GM23338 (cell line): ENCODE measurements at places on chromosomes 11 and 22.

DNA sequence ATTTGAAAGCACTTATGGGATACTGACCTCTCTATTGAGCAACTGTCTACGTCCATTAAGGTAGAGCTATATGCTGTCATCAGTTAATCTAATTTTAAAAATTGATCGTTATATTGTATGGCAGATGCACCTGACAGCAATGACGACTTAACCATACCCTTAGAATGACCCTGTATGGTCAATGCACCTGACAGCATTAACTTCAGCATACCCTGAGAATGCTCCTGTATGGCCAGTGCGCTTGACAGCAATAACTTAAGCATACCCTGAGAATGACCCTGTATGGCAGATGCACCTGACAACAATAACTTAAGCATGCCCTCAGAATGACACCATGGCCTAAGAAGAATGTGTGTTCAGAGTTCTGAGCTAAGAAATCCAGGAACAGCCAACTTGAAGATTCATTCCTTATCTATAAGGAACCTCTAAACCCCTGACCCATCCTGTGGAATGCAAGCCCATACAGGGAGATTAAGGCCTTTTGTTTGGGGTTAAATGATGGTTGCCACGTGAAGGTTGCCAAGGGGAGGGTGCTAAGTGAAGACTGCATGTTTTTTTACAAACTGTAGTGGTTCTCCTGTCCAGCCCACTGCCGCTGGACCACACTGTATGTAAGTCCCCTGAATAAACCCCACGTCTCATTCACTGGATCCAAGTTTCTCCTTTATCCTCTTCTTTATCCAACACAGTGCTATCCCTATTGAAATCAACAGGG is 138.3 kb downstream of the GUCY1A2 start:
- peak; percentile 76 for DNase-seq

DNA sequence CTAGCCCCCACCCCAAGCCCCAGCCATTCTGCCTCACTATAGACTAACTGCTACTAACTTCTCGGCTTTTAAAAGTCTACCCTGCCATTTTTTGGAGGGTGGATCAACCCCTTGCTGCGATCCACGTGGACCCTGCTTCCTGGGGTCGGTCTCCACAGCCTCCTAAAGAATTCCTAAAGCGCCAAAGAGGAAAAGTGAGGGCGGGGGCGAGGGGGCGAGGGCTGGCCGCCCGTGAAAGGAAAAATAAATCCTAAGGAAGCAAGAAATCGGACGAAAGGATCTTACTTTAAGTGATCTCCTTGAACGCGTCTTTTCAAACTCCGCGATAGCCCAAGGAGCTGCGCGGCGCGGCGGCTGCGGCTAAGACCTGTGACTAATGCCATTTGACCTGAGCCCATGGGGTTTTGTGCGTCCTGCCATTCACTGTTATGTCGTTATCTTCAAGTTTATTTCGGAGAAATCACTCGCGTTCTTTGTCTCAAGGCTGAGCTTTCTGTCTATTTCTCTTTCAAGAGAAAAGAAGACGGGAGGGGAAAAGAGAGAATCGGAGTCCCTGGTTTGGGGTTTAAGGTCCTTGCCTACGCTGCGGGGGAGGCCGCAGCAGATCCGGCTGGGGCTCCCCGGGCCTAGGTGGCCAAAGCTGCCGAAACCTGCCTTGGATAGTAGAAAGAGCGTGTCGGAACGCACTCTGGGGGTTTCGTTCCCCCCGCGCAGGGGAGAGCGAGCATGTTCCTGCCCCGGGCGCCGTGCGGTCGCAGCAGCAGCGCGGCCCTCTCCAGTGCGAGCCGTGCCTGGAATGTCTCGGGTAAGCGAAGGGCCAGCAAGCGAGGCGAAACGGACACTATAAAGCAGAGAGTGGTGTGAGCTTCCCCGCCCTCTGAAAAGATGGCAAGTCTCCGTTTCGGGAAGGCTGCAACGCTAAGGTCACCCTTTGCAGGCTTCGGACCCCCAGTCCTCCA is 2.8 kb upstream of the DBX1 start:
- DNase-seq, result peak; percentile 77

DNA sequence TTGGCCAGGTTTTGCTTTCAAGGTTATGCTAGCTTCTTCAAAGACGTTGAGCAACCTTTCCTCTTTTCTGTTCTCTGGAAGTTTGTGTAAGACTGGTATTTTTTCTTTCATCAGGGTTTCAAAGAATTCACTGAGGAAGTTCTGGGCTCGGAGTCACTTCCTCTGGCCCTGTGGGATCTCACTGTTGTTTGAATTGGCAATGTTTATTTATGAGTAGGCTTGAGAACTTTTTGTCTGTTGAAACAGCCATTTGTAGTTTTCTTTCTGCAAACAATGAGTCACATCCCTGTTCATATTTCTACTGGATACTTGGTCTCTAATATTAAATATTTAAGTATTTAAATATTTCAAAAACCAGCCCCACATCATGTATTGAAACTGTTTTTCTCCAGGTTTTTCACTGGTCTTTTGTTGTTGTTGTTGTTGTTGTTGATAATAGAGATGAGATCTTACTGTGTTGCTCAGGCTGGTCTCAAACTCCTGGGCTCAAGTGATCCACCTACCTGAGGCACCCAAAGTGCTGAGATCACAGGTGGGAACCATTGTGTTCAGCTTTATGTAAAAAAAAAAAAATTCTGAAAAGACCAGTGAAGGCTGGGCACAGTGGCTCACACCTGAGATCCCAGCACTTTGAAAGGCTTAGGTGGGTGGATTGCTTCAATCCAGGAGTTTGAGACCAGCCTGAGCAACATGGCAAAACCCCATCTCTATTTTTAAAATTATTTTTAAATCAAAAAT is 26.9 kb downstream of the SUSD2 start:
- DNase-seq, result no peak

DNA sequence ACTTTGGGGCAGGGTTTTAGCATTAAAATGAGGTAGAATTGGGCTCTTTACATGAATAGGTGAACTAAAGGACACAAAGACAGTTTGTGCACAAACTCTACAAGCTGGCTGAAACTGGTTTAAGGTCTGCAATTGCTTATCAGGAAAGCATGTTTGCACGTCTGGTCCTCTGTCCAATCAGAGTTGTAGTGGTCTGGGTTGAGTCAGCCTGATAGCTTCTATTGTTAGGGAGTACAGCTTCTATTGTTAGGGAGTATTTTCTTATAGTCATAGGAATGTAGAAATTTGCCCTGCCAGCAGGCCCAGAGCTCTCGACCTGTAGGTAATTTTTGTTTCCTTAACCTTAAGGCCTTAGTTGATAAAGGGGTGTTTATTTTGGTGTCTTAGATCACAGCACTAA is 1422.4 kb downstream of the LRRC4C start:
- peak; percentile 19 for DNase-seq

DNA sequence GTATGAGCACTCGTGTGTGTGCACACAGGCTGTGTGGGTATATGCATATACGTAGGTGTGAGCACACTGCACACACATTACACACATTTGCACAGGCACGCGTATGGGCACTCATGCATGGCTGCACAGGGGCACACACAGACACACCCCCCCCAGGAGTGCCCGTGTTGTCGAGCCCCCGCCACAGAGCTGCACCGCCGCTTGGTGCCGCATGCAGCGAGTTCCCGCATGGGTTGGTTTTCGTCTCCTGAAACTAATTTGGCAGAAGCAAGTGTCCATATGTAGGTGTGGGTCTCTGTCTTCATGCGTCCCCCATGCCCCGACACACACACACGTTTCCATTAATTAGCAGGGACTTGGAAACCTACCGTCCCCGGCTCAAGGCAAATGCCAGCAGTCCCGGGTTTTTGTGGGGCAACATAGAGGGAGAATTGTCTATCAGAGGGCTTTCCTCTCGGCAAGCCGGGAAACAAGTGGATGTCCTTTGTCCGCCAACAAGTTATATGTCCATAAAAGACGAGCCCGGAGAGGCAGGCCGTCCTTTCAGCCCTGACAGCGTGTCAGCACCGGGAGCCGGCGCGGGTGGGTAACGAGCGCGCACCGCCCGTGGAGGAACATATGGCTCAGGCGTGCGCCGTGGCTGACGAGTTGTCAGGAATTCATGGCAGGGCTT is 1291.7 kb downstream of the BRD1 start:
- no peak for DNase-seq

DNA sequence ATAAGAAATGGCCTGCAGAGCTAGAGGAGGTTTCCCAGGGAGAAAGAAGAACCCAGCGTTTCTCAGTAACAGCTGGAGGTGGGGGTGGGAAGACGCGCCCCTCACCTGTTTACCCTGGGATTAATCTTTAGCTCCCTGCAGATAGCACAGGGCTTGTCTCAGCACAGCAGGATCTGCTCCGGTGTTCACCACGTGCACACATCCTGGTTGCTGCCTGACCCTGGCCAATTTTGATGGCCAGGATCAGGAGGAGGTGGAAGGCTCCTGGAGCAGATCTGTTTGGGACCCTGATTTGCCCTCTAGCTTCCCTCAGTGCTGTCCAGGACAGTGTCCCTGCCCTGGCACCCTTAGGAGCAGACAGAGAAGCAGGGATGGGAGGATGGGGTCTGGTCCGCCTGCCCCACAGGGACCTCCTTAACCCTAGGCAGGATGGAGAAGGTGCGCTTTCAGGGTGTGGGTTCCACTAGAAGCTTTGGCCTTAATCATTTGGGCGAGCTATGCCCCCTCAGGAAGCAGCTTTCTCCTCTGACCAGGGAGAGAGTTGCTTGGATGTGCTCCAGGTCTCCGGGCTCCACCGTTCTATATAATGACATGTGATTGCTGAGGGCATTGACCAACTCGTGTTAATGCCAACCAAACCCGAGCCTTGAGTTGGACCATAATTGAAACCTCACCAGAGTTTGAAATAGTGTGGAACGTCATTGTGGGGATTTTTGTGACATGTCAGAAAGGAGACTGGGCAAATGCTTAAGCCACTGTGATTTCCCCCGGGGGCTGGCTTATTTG is 19.3 kb downstream of the UPB1 start:
- DNase-seq, result no peak

DNA sequence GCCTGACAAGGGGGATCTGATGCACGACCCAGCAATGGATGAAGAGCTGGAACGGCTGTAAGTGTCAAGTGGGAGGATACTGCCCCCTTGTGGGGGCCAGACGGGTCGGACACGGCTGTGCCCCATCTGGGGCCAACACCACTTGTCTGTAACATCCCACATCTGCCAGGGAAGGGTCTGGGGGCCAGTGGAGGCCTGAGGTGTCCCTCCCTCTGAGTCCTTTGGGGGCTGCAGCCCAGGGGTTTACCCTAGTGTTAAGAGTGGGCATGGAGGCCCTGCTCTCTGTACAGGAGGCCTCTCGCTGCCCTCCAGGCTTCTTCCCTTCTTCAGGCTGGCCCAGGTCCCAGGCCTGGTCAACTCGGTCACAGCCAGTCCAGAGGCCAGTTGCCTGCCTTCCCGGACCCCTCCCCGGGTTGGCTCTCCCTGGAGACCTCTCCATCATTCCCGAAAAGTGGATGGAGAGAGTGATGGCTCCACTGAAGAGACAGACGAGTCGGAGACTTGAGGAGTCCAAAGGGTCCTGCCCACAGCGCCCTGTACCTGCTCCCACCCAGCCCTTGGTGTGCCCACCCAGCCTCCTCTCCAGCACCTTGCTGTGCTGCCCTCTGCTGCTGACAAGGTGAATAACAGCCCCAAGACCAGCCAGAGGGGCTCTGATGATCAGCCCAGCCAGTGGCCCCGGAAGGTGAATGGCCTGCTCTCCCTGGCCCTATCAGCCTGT is 15.4 kb downstream of the ARFGAP2 start:
- DNase-seq, result peak; percentile 93

DNA sequence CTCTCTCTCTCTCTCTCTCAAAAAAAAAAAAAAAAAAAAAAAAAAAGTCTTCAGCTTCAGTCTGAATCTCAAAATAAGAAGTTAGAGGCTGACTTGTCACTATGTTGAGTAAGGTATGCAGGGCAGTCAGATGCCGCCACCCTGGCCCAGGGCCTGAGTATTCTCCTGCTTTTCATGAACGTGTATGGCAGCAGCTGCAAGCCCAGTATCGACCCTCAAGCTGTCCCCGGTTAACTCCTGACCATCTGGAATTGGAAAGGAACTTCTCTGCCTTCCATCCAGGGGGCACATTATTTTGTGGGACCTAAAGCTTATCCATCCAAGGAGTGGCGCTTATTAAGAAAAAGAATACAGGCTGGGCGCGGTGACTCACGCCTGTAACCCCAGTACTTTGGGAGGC is 11.4 kb downstream of the MRGPRD start:
- no peak for DNase-seq

DNA sequence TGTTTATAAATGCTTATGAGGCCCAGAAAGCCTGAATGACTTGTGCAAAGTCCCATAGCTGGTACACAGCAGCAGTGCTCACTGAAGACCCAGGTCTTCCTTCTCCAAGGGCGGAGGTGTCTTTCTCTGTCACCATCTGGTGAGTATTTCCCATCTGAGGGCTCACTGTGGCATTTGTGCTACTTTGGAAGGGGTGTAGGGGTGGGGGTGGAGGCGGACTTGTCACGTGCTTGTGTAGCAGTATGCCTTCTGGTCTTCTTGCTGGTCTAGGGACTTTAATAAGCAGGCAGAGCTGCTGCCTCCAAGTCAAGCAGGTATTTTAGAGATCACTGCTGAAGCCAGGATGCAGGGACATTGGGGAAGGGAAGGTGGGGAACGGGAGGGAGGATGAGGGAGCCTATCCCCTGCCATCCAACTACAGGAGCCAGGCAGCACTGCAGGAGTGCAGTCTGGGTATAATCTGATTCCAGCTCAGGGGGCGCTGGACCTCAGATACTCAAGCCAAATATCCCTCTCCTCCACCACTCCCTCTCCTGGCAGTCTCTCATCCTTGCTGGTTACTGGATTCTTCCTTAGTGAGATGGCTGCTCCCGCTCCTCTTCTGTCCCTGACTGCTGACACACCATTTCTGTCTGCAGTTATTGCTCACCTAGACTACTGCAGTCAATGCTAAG is 3.4 kb downstream of the ABCC8 start:
- DNase-seq, result peak; percentile 95

- DNase-seq, result no peak
Observed at GRCh38 chr11:24683583-24683982, 186.7 kb downstream of the LUZP2 start.

DNA sequence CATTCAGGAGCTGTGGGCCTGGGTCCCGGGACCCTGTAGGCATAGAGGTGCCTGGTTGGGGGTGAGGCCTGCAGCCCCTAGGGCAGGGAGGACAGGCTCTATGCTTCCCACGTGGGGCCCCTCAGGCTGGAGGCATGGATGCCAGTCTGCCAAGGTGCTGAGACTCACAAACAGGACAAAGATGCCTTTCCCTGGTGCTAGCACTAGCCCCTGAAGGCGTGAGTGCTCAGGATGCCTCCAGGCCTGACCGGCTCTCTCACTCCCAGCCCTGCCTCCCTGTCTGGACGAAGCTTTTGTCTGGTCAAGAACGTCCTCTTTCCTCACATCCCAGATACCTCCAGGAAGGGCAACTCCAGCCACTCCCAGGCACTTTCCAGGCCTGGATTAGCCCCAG is 2.1 kb downstream of the CDC42BPG start:
- DNase-seq, result no peak

DNA sequence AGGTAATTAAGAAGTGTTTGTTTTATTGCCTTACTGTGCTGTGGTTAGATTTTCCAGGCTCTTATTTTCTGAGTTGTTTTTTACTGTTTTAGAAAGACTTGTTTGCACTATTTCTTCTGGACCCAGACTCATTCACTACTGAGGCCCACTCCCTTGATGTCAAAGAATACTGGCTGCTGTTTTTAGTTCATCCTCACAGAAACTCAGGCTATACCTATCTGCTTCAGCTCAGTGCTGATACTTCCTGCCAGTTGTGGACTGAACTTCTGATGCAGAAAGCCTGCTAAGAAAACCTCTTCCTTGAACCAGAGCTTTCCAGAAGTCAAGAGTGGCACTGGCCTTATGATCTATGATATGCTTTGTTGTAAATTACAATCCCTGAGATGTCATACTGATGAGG is 15.9 kb upstream of the PIK3IP1 start:
- no peak for DNase-seq
